ENCODE measurements at places on chromosomes 12 and 14.

GRCh38 chr12:94786906-94787305 is 136.5 kb upstream of the TMCC3 start:
- no peak for DNase-seq

DNA sequence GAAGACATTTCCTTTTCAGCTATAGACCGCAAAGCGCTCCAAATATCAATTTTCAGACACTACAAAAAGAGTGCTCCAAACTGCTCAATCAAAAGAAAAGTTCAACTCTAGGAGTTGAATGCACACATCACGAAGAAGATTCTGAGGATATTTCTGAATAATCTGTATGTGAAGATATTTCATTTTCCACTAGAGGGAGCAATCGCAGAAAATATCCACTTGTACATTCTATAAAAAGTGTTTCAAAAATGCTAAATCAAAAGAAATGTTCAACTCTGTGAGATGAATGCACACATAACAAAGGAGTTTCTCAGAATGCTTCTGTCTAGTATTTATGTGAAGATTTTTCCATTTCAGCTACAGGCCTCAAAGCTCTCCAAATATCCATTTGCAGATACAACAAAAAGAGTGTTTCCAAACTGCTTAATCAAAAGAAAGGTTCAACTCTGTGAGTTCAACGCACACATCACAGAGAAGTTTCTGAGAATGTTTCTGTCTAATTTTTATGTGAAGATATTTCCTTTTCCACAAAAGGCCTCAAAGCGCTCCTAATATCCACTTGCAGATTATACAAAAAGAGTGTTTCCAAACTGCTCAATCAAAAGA is 643.8 kb upstream of the ALG10B start:
- peak; percentile 38 for DNase-seq

- DNase-seq, result peak; percentile 59
Observed at GRCh38 chr12:105235281-105235731, 668 bp downstream of the APPL2 start.

- DNase-seq, result no peak
Observed at GRCh38 chr14:68719634-68720384, 73.1 kb downstream of the ZFP36L1 start.

DNA sequence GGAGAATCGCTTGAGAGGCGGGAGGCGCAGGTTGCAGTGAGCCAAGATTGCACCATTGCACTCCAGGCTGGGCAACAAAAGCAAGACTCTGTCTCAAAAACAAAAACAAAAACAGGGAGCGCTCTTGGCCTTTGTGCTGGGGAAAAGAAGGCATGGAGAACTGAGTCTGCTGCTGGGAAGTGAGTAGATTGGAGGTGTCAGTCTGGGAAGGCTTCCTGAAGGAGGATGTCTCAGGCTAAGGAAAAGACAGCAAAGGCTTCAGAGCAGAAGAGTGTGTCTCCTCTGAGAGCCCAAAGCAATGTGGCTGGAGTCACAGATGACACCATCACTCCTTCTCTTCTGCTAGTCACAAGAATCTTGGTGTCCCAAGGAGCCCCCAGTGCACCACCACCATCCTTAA is 21.0 kb upstream of the KRT18 start:
- no peak for DNase-seq

DNA sequence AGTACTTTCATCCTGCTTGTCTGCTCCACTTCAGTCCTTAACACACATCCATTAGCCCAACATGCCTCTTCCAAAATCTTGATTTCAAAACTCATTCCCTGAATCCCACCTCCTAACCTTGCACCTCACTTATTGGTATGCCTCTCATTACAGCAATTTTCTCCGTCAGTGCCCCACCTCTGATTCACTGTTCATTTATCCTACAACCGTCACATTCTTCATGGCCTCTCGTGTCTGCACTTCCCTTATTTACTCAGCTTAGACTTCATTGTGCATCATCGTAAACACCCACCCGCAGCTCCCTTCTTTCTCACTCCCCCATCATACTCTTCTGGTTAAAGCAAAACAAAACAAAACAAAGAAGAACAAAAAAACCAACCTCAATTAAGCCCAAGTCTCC is 160.6 kb upstream of the HMGA2 start:
- DNase-seq, result no peak

DNA sequence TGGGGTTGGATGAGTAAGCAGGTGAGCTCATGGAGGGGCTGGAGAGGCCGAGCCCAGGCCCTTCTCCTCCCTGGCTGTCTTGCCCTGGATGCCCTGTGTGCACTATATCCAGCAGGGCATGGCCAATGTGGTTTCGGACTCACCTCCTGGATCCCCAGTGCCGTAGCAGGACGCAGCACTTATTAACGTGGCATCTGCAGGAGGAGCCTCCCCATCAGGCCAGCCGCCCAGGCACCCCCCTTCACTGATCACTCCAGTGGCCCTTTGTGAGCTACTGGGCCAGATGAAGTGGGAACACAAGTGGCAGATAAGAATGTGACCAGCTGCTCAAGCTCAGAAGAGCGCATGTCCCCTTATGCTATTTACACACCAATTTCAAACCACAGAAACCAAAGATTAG is 43.1 kb upstream of the DICER1 start:
- peak; percentile 80 for DNase-seq

- DNase-seq, result no peak
Observed at GRCh38 chr14:95495538-95496025, 20.9 kb downstream of the SYNE3 start.

DNA sequence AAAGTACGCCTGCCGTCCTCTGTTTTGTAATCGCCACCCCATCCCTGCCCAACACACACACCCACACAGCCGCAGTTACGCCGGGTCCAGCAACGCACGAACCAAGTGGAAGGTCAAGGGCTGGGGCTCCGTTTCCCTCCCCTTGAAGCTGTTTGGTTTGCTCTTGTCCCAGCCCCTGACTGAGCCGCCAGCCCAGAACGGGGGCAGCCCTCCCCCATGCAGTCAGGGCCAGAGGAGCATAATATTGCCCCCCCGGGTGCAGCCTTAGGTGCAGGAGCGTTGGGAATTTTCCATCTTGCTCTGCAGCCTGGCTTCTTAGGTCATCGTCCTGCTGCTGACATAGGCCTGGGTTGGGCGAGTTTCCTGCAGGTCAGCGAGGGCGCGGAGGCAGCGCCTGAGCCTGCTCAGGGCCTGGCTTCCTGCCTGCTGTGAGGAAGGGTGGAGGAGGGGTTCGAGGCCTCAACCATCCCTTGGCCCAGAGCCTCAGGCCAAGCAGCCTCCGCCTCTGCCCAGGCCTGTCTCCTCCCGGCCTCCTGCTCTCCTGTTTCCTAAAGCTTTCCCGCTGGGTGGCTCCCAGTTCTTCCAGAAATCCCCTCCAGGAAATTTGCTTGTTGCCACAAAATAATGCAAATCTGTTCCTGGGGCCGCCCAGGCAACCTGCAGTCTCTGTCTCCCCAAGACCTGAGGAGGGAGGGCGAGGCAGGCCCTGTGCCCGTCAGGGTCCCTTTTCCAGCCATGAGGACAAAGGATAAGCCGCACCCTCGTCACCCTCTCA is 44.5 kb downstream of the PSMA6 start:
- no peak for DNase-seq

- DNase-seq, result no peak
Observed at GRCh38 chr14:65228436-65228835, 126.1 kb upstream of the MAX start.

DNA sequence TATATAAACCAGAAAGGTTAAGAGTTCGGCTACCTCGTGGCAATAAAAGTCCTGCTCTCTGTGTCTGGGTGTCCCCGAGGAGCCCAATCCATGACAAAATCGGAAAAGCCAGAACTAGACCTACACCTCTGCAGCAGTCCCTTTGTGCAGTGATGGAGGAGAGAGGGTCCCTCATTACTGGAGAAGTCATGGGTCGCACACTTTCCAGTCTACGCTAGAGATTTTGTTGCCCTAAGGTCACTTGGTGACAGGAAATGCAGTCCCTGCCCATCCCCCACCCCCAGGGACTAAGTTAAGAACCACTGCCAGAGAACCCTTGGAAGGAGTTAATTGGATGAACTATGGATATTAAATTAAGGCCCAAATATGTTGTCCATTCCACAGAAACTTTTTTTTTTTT is 104.4 kb upstream of the ATF7IP start:
- no peak for DNase-seq

DNA sequence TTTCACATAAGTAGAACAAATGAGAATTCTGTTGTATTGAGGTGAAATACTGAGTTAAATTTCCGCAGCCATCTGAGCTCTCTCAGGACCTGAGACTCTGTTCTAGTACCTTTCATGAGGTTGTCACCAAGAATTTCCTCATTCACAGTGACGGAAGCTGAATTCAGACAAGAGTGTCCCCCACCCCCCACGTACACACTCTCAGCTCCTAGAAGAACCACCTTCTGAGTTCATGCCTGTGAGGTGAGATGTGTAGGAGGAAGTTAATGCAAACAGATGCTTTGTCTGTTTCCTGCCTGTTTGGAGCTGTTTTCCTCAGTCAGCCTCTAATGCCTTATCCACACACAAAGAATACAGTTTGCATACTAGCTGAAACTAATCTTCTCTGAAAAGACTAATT is 18.2 kb downstream of the BICDL1 start:
- DNase-seq, result no peak

GRCh38 chr12:92007787-92008186 is 137.9 kb downstream of the BTG1 start:
- DNase-seq, result peak; percentile 61

- no peak for DNase-seq
Observed at GRCh38 chr12:59429766-59430165, 166.1 kb upstream of the SLC16A7 start.

GRCh38 chr14:100617410-100618317 is 30.4 kb upstream of the BEGAIN start:
- DNase-seq, result peak; percentile 24

DNA sequence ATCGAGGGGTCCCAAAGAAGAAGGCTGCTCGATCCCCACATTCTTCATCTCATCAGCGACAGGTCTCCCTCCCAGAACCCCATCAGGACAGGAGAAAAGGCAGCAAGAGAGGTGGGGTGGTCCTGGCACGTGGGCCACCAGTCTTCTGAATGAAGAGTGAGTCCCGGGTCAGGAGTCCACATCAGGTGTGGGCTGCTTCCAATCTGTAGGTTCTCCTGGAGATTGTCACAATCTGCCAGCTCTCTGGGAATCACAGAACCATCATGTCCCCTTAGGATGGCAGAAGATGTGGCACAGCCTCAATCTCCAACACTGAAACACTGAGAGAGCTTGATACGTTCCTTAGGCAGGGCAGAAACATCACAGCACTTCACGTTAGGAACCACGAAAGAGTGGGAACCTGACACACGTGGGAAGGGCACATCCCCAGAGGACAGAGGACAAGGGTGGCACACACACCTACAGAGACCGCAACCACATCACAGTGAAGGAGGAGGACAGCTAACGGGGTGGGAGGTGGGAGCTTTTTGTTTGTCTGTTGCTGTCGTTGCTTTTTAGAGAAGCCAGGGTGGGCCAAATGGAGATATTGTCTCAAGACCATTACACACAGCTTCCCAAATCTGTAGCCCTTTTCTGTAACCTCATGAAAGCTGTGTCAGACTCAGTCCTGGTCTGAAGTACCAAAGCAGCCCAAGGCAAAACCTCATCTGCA is 284.5 kb downstream of the DPF3 start:
- DNase-seq, result no peak

DNA sequence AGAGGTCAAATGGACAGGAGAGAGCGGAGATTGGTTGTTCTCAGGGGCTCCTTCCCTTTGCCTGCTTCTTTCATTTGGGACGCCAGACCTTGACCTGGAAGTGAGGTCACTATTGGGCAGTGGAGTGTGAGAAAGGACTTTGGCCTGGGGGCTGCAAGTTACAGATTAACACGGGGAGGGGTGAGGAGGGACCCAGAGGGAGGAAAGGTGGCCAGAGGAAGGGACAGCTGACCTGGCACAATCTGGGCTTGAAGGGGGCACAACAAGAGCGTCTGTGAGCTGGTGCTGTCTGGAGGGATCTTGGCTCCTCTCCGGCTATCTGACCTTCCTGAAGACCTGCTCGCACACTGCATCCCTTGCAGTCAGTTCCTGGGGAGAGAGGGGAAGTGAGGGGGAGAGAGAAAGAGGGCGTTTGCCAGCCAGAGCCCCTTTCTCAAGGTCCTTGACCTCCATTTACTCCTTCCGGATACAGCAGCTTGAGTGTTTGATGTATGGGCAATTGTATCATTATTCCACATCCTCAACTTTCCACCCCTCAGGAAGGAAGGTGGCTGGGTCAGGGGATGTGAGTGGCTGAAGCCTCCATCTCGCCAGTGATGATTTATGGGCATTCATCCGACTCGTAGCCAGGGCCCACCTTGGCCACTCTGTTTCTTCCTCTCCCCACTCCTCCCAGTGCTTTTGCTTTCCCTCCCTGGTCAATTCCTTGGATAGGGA is 4.7 kb downstream of the RBP5 start:
- DNase-seq, result no peak

- no peak for DNase-seq
Observed at GRCh38 chr12:111359231-111359913, 9.5 kb downstream of the PHETA1 start.

GRCh38 chr12:124852329-124852831 is 11.3 kb downstream of the SCARB1 start:
- no peak for DNase-seq

- no peak for DNase-seq
Observed at GRCh38 chr12:2382370-2383155, 329.8 kb downstream of the CACNA1C start.

DNA sequence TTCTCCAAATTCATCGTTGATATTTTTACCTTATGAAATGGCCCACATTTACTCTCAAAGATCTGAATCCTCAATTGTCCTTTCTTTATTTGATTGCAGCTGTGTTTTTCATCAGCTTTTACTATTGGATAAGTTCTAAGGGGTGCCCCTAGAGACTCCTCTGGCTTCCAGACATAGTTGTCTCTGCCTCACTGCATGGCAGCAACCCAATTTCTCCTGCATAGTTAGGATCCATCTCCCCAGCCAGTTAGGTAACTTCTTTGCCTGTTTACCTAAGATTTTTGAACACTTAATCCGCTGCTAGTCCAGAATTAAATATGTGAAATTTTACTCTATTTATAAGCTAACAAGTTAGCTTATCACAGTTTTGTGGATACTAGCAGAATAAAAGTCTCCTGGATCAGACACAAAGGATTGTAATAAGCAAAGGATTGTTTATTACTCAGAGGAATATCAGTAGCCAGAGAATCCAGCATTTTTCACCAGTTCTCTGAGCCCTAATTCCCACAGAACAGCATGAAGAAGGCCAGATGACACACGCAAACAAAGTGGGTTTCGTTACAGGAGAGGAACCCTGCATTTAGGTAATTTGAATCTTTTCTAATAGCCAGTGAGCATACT is 101.1 kb downstream of the BBS10 start:
- DNase-seq, result no peak

- no peak for DNase-seq
Observed at GRCh38 chr12:49776858-49777257, 35.5 kb downstream of the TMBIM6 start.

- peak; percentile 82 for DNase-seq
Observed at GRCh38 chr12:96401076-96401871, 1.0 kb upstream of the CDK17 start.
